ENCODE measurements at places on chromosomes 2 and 18.

GRCh38 chr2:16161768-16162490 is 221.6 kb downstream of the MYCN start:
- no peak for DNase-seq

DNA sequence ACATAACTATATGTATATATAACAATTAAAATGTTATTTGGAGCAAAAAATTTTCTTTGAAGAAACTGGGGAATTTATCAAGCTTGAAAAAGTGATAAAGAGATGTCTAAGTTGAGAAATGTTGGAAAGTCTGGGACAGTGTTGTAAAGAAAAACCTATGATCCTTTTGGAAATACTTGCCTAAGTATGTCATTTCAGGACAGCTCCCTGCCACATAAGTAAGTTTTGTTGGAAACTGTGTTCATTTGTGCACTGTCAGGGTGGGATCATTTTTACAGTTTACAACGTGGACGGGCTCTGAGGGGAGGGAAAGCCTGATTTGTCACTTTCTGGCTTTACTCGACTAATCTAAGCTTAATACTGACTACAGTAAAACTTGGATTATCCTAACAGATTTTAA is 10.4 kb upstream of the COL3A1 start:
- no peak for DNase-seq

GRCh38 chr2:223247136-223247535 is 195.1 kb downstream of the KCNE4 start:
- DNase-seq = peak; percentile 21

DNA sequence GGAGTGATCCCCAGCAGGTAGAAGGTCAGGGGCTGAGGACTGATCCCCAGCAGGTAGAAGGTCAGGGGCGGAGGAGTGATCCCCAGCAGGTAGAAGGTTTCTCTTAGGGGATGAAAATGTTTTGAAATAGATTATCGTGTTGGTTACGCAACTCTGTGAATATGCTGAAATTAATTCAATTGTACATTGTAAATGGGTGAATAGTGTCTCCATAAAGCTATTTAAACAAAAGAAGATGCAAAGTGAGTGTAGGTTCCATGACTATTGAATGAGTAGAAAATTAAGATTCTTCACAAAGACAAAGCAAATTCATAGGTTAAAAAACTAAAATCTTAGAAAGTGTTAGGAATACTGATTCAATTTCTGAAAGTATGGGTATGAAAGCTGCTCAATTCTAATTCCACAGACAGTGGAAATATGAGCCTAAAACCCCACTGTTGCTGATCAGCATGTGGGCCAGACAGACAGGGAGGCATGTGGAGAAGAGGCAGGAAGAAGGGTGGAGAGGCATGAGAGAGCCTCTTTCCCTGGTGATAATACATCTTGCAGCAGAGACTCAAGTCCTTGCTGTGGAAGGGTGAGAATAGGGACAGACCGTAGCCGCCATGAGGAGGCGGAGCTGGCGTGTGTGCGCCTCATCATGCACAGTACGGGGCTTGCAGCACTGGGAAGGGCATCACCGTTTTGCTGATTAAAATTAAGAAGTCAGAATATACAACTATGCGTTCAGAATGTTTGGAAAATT is 85.9 kb upstream of the NFATC1 start:
- DNase-seq = no peak

DNA sequence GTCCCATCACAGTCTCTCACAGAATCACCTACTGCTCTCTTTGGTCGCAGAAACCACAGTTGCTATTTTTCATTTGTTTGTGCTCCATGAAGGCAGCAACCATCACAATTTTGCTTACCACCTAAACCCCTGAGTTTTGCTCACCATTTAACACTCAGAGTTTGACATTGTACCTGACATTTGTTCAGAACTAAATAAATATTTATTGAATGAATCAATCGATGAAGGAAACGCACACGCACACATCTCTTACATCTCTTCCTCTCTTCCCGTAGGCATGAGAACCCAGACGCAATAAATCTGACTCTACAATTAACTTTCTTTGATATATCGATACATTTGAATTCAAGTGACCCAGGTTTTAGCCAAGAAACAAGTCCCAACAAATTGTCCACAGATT is 105.5 kb upstream of the RNF152 start:
- no peak for DNase-seq

DNA sequence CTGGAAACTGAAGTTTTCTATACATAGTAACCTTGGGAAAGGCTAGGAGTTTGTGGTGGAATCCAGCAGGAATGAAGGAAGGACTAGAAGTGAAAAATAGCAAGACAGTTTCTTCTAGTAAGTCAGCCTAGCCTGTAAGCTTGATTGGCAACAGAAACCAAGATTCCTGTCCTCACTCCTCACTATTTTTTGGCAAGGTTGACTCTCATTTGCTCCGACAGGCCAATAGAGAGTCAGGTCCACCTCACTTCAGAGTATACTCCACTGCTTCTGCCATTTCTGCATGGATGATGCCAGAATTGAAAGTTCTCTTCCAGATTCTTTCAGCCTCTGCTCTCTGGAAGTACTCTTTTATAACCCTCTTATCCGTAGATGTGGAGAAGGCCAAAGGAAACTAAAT is 352.4 kb downstream of the ZNF516 start:
- DNase-seq = no peak

DNA sequence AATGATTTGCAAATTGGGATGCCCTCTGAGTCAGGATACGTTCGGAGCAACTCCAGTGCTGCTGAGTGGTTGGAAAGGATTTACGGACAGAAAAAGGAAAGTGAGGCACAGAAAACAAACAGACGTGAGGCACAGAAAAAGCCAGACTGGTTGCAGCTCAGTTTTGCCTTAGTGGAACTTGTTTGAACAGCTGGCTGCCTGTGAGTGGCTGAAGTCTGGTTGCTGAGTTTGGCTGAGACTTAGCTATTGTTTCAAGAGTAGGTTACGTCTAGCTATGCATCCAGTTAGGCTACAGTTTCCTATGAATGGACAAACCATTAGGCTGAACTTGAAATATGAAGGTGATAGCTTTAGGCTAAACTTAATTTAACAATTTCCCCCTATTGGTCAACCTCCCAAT is 256.6 kb downstream of the VAPA start:
- DNase-seq = no peak

DNA sequence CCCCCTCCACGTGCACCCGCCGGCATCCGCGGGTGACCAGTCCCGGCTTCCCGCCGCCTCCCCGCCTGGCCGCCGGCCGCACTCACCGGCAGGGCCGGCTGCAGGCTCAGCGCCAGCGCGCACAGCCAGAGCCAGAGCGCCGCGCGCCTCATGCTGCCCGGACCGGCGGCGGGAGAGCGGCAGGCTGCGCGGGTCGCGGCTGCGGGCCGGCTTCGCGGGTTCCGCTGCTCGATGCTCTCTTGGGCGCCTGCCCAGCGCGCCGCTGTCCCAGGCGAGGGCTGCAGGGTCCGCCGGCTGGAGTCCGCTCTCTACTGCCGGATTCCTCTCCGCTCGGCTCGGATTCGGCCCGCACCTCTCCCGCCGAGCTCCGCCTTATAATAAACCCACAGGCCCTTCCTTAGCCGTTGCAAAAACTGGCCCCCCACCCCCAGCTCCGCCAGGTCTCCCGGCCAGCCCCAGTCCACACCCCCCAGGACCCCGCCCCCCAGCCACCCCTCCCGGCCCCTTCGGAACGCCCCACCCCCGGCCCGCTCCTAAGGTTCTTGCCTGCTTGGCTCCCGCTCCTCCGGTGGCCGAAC is at the start of gene SDC1:
TSS of gene SDC1 (minus strand) at position 415 of the 578 bp plus-strand sequence. CDS start at position 152, 263 bp downstream.
- peak; percentile 71 for DNase-seq

GRCh38 chr2:117486081-117486480 is 328.4 kb upstream of the DDX18 start:
- DNase-seq = no peak

- peak; percentile 91 for DNase-seq
Measured at GRCh38 chr18:57437766-57438671, 2.8 kb downstream of the ONECUT2 start.

DNA sequence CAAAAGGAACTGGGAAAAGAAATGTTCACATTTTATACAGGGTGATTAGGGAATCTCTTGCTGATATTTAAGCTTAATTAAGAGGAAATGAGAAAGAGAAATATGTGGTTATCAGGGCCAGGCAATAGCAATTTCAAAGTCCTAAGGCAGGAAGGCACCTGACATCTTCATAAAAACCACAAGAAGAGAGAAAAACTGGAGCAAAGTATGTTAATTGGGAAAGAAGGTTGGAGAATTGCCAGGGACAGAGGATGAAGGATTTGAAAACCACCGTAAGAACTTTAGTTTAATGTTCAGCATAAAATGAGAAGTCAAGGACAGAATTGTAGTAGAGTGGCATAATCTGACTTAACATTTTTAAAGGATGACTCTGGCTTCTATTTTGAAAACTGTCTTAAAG is 691.8 kb upstream of the NRXN1 start:
- DNase-seq = no peak

DNA sequence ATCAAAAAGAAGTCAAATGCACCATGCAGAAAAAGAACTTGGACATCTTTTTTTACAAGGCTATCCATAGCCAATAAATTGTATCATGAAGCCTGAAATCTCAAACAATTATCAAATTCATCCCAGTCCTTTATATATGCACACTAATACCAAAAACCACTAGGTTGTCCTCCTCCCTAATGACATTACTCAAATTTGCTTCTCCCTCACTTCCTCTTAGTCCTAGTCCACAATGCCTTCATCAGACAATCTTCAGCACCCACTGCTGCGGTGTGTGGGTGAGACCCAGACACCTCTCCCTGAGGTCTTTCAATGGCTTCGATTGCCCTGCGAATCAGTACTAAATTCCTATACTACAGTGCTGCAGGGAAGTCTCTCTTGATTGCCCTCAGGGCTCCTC is 58.1 kb downstream of the CLASP1 start:
- no peak for DNase-seq

- DNase-seq = no peak
Measured at GRCh38 chr2:46029332-46029811, 267.8 kb upstream of the EPAS1 start.

GRCh38 chr2:43139996-43140621 is 86.3 kb downstream of the ZFP36L2 start:
- DNase-seq = no peak

DNA sequence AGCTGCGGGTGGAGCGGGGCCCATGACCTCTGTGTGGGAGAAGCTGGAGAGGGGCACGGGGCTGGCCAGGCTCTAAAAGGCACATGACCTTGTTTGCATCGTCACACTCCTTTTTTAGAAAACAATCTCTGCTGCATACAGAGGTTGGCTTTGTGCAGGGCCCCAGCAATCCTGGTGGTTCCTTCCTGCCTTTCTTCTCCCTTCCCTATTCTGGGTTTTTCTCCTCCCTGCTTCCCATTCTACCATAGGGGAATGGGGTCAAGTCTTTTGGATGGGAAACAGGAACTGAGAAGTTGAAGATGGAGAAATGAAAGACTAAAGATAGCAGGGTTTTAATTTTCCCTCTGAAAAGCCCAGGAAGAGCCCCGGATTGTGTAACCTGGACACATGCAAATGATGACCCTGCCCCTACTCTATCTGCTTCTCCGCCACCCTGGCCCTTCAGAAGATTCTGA is 53.9 kb downstream of the ASAP2 start:
- DNase-seq = no peak

- DNase-seq = peak; percentile 67
Measured at GRCh38 chr2:45610281-45611019, 617 bp downstream of the SRBD1 start.

GRCh38 chr2:27051902-27052645 is 606 bp downstream of the AGBL5 start:
- no peak for DNase-seq

DNA sequence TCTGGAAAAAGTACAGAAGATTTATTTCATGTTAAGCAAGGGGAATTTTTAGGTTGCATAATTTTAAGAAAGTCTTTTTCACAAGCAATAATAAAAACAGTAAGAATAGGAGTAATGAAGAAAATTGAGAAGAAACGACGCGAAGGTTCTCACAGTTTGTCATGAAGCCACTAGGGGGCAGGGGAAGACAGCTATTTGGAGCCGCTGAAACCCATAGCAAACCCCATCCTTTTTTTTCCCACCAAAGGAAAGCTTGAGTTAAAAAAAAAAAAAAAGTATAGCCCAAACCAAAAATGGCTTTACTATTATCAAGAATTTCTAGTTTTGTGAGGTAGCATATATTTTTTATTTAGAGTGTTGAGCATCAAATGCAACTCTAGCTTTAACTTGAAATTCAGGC is 300.9 kb downstream of the PHLPP1 start:
- peak; percentile 71 for DNase-seq

DNA sequence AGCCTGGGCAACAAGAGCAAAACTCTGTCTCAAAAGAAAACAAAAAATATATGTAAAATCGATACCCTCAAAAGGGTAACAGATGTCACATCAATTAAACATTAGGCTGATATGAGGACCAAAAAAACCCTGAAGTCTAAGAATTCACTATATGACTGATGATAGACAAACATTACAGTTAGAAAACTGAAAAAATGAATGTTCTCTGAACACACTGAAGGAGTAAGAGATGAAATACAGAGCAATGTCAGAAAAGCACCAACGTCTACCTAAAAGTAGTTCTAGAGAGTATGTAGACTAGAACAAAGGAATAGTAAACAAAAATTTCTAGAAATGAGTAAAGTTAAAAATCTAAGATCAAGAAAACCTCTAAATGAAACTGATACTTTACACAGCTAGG is 81.9 kb downstream of the SLC66A3 start:
- DNase-seq = no peak

DNA sequence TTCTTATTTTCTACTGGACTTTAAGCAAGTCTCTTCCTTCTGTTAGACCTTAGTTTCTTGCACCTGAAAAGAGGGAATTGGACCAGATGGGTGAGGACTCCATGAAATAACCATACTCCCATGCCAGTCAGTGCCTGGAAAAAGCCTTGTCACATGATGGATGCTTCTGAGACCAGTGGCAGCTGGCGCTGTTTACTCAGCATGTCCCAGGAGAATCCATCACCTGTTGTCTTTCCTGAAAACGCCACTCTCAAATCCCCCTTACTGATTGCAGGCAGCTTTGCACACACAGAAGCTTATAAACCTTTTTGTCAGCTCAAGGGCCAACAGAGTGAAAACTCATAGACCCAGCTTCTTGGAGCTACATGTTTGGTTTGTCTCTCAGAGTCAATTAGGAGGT is 117.6 kb downstream of the POLE4 start:
- no peak for DNase-seq

- no peak for DNase-seq
Measured at GRCh38 chr2:170716851-170717598, 1.9 kb downstream of the SP5 start.

DNA sequence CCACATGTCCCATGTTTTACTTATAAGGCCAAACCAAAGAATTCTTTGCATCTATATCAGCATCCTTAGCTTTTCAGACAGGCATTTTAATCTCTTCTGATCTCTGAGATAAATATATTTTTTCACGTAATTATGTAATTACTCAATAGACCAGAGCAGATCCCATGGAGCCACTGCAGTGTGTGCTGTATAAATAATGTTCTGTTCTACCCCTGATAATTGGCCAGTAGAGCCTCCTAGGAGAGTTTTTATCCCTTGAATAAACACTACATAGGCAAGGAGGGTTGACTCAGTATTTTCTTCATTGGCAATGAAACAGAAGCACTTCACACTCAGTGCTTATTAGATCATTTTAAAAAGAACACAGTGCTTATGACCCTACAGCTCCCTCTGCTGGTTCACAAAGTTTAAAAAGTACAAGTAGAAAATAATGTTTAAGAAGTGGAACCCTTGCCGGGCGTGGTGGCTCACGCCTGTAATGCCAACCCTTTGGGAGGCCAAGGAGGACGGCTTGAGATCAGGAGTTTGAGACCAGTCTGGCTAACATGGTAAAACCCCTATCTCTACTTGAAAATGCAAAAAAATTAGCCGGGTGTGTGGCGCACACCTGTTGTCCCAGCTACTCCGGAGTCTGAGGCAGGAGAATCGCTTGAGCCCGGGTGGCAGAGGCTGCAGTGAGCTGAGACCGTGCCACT is 91.9 kb downstream of the PPP1R1C start:
- peak; percentile 93 for DNase-seq

All from HAP-1 (cell line).